Left colon (tissue), 2 donors: ENCODE measurements at places on chromosomes 13 and 19.

- no peak for DNase-seq
Measured at GRCh38 chr13:111518161-111518792, 197.8 kb downstream of the TEX29 start.

- DNase-seq = no peak
Measured at GRCh38 chr13:93549326-93550005, 322.9 kb downstream of the GPC6 start.

- DNase-seq = peak; percentile 78
Measured at GRCh38 chr19:55353803-55354697, 469 bp downstream of the COX6B2 start.

DNA sequence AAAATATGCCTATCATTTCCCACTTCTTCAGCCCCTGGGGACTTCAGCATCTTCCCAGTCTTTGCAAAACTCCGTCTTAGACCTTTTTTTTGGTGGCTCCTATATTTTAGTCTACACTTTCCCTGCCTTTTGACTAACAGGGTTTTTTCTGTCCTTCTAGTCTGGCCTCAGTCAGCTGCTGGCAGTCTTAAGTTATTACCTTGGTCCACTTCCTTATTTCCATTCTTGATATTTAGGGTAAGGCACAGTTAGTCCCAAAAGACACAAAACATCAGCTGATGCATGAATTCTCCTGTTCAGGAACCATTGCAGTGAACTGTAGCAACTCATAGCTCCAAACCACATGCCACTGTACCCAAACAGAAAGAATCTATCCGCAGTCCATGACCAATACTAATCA lies 234.6 kb upstream of the RFC3 start:
- no peak for DNase-seq

DNA sequence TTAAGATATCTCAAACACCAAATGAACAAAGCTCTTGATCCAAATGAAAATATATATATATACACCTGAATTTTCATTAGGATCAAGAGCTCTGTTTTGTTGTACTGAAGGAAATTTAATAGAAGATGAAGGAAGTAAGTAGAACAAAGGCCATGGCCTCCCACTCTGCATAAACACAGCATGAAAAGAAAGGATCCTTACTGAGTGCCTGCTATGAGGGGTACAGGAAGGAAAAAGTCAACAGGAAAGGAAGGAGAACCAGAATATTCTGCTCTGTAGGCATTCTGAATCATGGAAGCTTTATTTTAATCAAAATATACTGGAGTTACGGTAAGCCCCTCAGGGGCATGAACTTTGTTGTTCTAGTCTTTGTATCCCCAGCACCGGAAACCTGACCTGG lies 22.1 kb downstream of the TMTC4 start:
- DNase-seq = no peak

GRCh38 chr13:46908501-46908900 lies 11.6 kb upstream of the HTR2A start:
- no peak for DNase-seq

- peak; percentile 30 for DNase-seq
Measured at GRCh38 chr19:34313188-34313587, 51.8 kb upstream of the GPI start.

GRCh38 chr19:49363268-49364082 lies at the start of gene DKKL1:
TSS of gene DKKL1 (plus strand) at chr19:49363877. CDS start at chr19:49363999, 122 bp downstream.
- peak; percentile 99 for DNase-seq

- no peak for DNase-seq
Measured at GRCh38 chr19:39997638-39998216, 867 bp downstream of the ZNF546 start.

DNA sequence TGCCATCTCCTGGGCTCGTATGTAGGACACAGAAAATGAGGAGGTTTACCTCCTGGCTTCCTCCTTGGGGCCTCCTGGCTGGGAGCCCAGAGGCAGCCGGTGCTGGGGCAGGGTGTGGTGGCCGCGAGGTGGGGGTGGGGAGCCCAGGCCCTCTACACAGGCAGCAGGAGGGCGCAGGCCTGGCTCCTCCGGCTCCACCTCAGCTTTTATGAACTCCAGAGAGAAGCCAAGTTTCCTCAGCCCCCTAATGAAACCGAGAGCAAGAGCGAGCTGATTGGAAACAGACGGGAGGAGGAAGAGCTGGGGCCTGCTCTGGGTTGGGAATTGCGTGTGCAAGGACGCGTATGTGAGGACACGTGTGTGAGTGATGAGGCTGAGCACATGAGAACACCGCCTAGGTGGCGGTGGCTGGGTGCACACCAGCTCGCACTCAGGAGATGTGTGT lies 23.1 kb downstream of the LYL1 start:
- DNase-seq = peak; percentile 85
